ENCODE measurements at places on chromosomes 3 and 15.

GRCh38 chr15:30992249-30992864, 929 bp upstream of the MTMR10 start:
- DNase-seq: no peak

DNA sequence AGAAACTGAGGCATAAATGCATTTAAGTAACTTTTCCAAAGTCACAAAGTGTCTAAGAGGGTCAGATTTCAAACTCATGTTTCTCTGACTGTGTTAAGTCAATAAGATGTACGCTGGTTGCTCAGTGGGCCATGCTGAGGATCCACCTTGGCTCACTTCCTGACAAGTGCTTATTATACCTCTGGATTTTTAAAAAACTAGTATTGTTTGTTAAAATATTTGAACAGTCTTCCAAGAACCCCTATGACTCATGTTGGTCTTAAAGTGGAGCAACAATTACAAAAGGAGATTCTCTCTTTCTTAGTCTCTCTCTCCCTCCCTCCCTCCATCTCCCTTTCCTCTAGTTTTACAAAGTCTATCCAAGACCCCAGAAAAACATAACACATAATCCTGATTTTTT, 1050.2 kb downstream of the AGBL1 start:
- DNase-seq: no peak

GRCh38 chr3:119469418-119470189, 841 bp downstream of the POGLUT1 start:
- DNase-seq: no peak

- no peak for DNase-seq
Observed at GRCh38 chr3:65078748-65079147, 390.9 kb upstream of the ADAMTS9 start.

DNA sequence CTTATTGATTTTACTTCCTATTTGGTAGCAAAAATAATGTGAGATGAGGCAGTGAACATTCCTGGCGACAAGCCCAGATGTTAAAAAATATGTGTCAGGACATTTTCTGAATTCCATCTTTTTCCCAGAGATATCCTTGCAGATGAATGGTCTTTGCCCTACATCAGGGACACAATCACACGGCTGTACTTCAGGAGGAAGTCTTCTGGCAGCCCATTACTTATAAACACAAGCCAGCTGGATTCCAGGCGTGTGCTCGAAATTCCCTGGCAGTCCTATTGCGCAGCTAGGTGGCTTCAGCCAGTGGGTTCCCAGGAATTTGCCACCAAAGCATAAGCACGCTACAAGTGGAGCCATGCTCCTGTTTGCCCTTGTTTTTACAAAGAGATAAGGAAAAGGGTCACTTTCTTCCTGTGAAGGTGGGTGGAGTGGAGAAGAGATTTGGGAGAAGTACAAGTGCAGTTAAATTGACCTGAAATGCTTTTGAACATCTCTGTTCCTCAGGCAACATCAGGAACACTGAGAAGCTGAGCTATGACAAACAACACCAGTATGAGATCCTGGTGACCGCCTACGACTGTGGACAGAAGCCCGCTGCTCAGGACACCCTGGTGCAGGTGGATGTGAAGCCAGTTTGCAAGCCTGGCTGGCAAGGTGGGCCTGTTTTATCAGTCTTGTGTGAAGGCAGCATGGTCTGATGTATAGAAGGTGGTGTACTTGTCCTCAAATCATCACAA, 257.1 kb upstream of the TRIM42 start:
- DNase-seq: peak; percentile 49

GRCh38 chr3:46119709-46120498, 88.2 kb downstream of the CCR1 start:
- no peak for DNase-seq

DNA sequence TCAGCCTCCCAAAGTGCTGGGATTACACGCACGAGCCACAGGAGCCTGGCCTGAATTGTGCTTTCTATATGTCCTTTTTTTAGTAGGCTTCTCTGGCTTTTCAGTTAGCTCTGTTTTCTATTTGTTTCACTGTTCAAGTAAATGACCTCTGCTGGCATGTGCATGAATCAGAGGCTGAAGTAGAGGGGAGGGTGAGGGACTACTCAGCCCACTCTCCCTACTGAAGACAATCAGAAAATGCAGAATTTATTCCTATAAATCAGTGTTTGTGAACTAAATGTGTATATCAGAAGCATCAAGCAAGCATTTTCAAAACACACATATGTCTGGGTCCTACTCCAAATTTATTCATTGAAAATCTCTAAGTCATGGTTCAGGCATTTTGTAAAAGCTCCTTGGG, 45.0 kb downstream of the ZMAT3 start:
- DNase-seq: no peak

- DNase-seq: no peak
Observed at GRCh38 chr15:48473667-48474066, 142.4 kb downstream of the DUT start.

DNA sequence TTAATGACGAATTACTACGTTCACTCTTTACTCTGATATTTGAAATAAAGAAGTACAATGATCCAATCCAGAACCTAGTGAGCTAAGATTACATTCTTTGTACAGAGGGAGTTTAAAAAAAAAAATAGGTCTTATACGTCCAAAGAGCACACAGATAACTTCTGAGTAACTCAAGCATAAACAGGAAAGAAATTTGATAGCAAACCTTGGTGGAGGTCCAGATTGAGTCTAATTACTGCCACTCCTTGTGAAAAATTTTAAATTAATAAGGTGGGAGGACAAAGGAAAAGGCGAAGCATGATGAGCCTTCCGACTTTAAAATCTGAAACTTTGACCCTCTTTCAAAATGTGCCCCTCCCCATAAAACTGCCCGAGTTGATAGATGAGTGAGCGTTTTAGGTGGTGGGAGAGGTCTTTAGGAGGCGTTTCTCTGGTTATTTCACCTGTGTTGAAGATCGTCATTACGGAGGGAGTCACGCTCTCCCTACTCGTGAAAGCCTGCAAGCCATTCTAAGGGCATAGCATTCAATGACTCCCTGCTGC, 127.0 kb upstream of the ROBO2 start:
- no peak for DNase-seq

DNA sequence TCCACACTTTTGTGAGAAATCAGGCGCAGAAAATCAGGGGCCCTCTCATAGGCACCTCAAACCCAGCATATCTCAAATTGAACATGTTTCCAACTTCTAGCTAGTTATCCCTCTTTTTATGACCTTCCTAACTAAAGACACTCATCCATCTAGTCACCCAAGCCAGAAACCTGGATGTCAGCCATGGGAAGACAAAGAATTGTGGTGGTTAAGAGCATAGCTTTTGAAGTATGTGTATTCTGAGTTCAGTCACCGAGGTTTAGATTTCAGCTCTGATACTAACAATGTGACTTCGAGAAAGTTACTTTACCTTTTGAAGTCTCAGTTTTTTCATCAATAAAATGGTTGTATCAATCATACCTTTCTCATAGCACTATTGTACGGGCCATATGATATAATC, 495.5 kb downstream of the NLGN1 start:
- DNase-seq: no peak

GRCh38 chr3:164365242-164365641, 713.1 kb downstream of the SI start:
- DNase-seq: no peak

DNA sequence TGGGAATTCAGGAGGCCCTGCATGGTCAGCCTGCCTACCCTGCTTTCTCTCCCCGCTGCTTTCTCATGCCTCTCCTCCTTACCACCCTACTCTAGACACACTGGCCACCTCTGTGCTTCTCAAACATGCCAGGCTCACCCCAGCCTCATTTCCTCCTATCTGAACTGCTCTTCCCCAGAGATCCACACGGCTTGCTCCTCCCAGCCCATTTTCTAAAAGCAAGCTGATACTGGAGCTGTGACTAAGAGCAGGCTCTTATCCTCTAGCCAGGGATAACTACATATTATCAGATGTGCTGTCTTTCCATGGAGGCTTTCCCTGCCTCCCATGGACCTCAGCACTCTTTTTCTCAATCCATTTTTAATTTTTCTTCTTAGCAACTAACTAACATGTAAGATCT, 85.9 kb downstream of the BOC start:
- no peak for DNase-seq

DNA sequence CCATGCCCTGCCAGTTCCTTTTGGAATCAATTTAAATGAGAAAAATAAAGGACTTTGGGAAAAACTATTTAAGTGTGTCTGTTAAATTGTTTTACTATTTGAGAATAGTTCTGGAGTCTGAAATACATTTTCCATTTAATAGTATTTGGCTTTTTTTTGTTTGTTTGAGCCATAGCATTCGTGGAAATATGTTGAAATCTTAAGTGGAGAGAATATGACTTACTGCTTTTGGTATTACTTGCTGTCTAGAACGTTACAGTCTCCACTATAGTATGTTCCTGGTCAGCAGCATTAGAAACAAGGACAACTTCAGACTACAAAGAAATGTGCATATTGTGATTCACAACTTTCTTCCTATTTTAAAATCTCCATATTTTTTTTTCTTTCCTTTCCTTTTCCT, 179.4 kb downstream of the GHSR start:
- DNase-seq: no peak

DNA sequence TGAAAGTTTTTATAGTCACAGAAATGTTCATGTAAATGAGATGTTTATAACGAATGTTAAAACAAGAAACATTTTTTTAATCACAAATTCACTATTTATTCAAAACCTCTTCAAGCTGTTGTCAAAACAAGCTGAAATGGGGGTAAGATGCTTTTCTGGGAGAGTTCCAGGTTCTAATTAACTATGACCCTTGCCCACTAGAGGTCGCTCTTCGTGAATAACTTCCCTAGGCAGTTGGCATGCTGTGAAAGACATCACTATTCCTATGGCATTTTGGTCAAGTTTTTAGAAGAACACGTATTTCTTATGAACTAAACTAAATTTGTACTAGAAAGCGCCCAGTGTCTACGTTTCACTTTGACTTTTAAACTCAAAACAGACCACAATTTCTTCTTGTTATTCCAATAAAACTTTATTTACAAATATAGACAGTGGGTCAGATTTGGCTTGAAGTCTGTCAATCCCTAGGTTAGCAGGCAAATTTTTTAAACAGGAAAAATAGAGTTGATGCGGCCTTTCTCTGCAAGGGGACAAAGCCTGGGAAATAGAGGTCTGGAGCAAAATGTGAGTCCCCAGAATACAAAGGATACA, 62.8 kb upstream of the CMTM8 start:
- no peak for DNase-seq

DNA sequence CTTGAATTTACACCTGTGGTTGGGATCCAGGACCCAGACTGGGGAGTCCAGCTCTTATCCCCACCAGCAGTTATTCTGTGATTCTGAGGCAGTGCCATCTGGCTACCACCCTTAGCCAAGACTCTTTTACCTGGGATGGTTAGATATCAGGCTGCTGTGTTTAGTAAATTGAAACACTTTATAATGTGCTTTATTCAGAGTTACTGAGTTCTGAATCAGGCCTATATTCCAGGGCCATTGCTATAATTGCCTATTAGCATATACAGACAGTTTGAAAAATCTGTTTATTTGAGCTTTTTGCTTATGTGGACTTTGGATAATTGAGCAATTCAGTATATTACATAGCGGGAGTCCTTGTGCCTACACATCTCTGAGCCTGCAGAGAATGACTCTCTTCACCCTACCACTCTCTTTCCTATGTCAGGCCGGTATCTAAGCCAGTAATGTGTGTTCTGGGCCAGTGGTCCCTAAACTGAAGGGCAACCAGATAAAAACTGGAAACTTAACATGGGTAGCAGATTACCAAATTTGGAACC, 45.4 kb upstream of the TRAK1 start:
- DNase-seq: no peak

DNA sequence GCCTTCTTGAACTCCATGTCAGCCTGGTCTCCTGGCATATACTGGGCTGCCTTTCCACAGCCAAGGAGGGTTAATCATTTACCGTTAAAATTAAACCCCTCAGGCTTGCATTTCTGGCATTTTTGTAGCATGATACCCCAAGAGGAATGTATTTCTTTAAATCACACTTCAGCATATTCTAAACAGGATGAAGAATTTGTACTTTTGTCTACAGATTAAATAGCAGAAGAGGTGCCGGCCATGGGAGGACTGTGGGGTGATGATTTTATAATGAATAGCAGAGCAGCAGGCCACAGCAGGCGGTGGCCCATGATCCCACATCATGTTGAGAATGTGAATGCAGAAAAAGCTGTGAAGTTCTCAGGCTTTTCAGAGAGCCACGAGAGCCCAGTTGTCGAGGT, 90.2 kb downstream of the ARNT2 start:
- DNase-seq: no peak

DNA sequence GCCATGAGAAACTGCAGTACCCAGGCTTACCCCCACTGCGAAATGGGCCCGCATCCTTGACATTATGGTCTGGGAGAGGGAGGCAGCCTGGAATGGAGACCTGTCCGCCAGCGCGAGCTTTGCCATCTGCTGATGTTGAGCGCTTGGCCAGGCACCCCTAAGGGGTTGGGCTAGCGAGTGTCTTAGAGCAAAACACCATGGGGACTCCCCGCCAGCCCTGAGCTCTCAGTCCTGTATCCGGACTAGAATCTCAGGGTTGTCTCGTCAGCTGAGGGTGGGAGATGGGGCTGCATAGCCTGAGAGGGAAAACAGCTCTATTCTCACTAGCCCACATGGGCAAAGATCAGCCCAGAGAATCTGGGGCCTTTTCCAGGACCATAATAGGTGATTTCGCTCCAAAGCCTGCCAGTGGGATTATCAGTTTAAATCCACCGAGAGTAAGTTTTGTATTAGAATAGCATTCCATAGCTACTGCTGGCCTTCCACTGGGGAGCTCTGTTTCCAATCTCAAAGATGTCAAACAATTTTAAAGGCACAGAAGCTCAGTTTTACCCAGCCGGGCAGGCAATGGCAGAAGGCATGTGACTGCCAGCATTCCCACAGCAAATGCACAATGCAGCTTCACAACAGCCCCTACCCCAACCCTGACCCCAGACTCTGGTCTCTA, 167.5 kb upstream of the TPM1 start:
- no peak for DNase-seq

GRCh38 chr3:23985747-23986544, 40.9 kb downstream of the NR1D2 start:
- DNase-seq: no peak

GRCh38 chr3:81214631-81215030, 546.8 kb downstream of the GBE1 start:
- DNase-seq: no peak

- no peak for DNase-seq
Observed at GRCh38 chr3:46989146-46989810, 9.8 kb downstream of the NBEAL2 start.

GRCh38 chr3:157160658-157161424, 894 bp upstream of the CCNL1 start:
- DNase-seq: peak; percentile 51

- no peak for DNase-seq
Observed at GRCh38 chr3:185583925-185584324, 2.2 kb upstream of the SENP2 start.

GRCh38 chr3:55445551-55445950, 41.6 kb downstream of the WNT5A start:
- DNase-seq: no peak

DNA sequence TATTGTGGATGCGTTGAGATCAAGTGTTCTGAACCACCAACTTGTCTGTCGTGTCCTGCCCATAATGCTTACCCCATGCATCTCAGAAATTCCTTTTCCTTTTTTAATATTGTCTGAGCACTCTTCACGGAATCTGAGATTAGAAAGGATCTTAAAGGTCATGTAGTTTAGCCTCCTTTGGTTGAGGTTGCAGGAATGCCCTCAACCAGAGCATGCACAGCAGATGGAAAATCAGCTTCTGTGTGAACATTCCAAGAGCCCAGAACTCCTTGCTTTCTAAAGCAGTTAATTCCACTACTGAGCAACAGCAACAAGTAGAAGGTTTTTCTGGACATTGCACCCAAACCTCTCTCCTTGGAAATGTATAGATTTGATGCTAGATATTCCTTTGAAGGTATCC, 153.7 kb downstream of the TPRG1 start:
- DNase-seq: no peak

Data from spinal cord (tissue), 10 donors.